ENCODE measurements at places on chromosomes 3 and 15.

DNA sequence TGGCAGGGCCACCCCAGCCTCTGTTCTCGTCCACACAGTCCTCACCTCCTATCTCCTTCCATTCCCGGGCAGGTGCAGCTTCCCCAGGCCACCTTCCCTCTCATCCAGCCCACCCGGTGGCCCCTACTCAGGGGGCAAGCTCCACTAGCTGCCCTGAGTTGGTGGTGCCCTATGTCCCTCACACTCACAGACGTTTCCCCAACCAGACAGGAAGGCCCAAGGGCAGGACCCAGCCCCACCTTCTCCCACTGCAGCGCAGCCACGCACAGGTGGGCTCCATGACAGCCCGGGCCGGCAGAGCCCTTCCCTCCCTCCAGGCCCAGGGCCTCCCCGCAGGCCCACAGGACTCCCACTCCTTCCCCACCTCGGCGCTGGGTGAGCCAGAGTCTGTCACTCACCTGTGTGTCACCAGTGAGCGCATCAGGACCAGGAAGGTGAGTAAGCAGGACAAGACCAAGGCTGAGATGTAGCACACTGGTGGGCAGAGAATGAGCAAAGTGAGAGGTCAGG is 11.1 kb downstream of the ISLR start:
- DNase-seq, result no peak

- DNase-seq, result no peak
Measured at GRCh38 chr15:69673291-69673881, 220.8 kb downstream of the RPLP1 start.

- no peak for DNase-seq
Measured at GRCh38 chr3:12484983-12485327, 675 bp downstream of the TSEN2 start.

DNA sequence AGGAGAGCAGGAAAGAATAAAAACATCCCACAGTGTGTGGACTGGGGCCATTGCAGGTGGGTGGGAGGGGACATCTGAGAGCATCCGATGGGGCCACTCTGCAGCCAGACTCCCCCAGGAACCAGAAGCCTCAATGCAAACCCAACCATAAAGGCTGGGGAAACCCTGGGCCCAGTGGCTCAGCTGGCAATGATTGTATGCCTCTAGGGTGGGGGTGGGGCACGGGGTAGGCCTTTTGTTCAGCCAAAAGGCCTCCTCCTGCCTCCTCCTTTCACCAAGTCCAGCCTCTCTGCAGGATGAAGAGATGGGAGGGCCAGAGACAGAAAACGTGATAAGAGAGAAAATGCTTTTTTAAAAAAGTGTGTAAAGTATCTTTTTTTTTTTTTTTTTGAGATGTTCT is 45.5 kb upstream of the HERC1 start:
- no peak for DNase-seq

DNA sequence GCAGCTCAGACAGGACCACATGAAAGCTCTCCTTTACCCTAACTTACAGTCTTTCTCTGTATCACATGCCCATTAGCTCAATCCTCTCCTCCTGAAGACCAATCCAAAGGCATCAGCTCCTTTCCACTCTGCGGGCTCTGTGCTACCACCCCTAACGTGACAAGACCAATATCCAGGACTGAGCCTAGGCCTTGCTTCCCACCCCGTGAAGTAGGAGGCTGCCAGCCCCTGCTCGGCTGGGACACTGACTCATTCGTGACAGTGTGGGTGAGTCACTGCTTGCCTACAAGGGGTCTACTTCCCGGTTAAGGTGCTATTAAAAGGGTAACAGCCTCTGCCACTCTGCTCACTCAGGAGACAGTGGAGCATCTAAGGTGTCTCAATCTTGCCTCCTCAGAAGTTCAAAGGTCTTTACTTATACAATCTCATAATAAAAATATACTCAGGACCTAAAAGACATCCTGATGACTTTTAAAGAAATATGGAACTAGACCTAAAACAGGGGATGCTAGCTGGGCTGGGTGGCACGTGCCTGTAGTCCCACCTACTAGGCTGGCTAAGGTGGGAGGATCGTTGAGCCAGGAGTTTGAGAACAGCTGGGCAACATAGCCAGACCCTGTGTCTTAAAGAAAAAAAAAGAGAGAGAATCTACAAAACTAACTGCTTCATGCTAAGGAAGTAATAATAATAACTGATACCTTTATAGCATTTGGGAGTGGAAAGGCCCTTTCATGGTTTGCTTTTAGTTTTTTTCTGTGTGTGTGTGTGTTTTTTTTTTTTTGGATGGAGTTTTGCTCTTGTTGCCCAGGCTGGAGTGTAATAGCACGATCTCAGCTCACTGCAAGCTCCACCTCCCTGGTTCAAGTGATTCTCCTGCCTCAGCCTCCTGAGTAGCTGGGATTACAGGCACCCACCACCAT is 55.0 kb downstream of the TMEM44 start:
- DNase-seq, result no peak

GRCh38 chr3:69530554-69530953 is 144.7 kb upstream of the FRMD4B start:
- DNase-seq, result no peak

DNA sequence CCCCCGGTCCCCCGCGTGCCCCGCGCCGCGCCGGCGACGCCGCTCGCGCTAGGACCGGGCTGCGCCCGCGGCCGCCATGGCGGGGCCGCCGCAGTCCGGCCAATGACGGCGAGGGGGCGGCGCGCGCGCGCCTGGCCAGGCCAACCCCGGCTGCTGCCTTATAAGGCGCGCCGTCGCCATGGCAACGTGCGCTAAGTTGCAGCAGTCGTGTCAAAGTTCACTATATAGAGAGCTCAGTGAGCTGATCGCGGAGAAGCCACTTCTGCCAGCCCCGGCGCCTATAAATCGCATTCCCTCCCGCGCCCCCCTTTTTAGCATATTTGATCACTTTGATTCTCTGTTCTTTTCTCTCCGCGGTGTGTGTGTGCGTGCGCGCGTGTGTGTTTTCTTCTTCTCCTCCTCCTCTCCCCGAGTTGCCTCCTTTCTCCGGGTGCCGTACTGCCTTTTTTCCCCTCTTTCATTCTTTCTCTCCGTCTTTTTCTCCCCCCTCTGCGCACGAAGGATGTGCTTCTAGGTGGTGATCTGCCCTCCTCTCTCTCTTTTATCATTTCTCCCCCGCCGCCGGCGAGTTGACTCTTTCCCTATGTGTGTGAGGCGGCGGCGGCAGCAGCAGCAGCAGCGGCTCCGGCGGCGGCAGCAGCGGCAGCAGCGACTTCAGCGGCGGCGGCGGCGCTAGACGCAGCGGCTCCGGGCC is at the start of gene NR2F2:
NR2F2 (plus strand) TSS at position 251 of the 694 bp plus-strand sequence. CDS start 1,406 bp downstream, outside the sequence.
- DNase-seq, result peak; percentile 71

- DNase-seq, result peak; percentile 23
Measured at GRCh38 chr3:142931222-142931621, 32.3 kb downstream of the PAQR9 start.

DNA sequence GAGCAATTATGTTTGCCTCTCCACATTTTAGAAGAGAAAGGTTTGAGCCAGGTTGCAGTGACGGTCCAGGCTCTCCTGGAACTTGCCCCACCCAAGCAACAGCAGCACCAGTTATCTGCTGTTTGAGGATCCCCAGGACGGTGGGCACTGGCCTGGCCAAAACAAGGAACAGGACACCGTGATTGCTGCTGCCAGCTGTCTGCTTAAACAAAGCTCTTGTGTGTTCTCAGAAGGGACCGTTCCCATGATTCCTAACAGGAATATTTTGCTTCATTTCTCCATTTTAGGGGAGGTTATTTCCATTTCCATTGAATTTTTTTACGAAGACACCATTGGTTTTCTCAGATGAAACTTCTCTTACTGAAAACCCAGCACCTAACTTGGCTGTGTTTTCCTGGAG is 66.4 kb upstream of the RPL35A start:
- no peak for DNase-seq

GRCh38 chr3:115445559-115445958 is 177.8 kb upstream of the GAP43 start:
- no peak for DNase-seq

DNA sequence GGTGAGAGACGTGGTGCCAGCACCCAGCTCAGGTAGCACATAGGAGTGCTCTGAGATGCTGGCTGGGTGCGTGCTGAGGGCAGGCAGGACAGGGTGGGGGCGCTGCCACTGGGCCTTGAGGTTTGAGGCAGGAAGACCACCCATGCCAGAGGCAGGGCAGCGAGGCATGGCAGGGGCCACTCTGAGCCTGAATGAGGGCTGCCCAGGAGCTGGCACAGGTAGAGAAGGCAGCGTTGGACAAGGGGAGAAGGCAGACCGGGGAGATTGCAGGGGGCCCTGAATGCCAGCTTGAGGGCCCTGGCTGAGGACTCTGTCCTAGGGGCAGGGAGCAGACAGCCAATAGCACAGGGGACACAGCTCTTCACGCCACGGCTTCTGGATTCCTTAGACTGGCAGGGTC is 50.2 kb downstream of the ADAMTS7 start:
- no peak for DNase-seq
